ENCODE measurements at places on chromosomes 16 and 17. TPM values are rescaled to one million over a fixed set of nuclear protein-coding genes. Genes with fewer than 3 reads are reported as not detected.

- peak; percentile 80 for DNase-seq
Observed at GRCh38 chr17:80219013-80219762, 945 bp downstream of the SGSH start.

DNA sequence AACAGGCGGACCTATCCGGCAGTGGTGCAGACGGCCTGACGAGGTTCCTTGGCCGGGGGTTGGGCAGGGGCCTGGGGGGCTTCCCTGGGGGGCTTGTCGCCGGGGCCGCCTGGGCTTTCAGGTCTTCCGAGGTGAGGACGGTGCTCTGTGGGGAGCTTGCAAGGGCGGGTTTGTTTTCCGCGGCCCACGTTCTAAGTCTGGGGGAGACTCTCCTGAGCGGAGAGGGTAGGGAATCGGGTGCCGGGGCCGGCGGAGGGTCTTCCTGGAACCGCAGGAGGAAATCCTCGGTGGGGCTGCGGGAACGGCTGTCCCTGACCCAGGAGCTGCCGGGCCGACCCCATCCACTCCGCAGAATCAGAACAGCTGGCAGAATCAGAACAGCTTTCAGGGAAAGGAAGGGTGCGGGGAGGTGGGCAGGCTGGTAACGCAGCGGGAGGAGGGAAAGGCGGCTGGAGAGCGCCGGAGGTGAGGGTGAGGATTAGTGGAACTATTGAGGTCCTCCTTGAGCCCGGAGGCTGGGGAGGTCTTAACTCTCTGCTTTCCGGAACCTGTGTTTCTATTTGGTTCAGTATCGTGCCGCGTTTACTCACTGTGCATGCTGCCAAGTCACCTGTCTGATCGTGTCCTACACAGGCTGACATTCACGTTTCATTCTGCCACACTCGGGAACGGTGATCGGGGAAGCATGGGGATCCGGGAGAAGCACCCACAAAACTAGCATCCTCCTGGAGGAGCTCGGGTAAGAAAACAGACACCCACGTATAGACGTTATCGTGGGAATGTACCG is 28.9 kb downstream of the CPSF4L start:
- DNase-seq: peak; percentile 23

- DNase-seq: no peak
Observed at GRCh38 chr17:77049440-77049839, 91.3 kb upstream of the SEC14L1 start.

DNA sequence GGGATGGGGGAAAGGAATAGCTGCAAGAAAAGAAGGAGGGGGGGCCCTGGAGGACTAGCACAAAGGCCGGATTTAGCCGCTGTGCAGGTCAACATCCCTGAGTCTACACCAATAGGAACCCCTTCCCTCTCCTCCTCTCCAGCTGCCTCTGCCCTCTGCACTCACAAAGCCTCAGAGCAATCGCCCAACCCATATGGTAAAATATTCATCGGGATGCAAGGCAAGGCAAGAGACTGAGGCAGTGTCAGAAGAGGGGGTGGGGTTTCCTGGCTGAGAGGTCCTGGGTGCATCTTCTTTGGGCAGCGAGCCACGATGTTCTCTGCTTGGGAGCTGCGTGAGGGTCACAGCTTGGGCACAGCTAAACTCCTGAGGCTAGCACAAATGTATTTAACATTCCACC is 115.5 kb upstream of the NLRP1 start:
- DNase-seq: no peak

DNA sequence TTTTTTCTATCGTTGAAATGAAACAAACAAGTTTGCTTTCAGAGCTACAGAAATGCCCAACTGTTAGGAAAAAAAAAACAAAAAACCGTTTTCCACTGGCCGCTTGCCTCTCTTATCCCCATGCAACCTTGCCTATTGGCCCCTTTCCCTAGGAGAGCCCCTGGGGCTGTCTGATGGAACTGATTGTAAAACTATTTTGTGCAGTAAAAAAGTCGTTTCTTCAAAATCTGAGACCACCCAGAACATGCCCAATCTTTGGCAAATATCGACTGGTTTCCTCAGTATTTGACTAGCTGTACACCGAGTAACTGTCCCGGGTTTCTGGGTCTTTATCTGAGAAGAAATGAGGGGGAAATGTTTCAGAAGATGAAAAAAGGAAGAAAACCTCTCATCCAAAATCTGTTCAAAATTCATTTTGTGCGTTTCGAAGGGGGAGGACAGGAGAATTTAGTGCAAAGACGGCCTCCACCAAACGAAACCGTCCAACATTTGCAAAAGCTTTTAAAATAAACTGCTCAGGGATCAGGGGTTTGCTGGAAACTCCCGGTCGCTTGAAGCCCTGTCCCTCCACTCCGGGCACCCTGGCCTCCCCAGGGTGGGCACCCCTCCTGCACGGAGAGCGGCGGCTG is 1.1 kb upstream of the GNAO1 start:
- DNase-seq: no peak

GRCh38 chr17:83062818-83063671 is 16.4 kb upstream of the METRNL start:
- DNase-seq: no peak

GRCh38 chr16:3677994-3678393 is 23.5 kb downstream of the DNASE1 start:
- no peak for DNase-seq

- DNase-seq: no peak
Observed at GRCh38 chr16:89915303-89916232, 3.1 kb upstream of the MC1R start.

- DNase-seq: no peak
Observed at GRCh38 chr17:21044971-21045370, 2.2 kb upstream of the USP22 start.

DNA sequence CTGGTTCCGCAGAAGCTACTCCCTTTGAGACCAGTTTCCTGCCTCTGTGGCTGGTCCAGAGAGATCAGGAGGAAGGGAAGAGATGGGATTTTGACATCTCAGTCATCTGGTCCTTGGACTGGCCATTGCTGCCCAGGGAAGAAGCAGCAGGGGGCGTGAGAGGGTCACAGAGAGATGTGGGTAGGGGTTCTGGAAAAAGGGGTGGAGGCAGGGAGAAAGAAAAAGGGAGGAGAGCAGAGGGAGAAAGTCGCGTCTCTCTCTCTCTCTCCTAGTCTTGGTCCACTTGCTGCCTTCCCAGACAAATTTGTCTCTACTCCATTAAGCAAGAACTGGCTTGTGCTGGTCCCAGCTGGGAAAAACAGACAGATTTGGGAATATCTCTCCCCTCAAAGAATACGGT is 4.4 kb downstream of the SHBG start:
- DNase-seq: peak; percentile 41

GRCh38 chr16:83995754-83996153 is 27.7 kb downstream of the NECAB2 start:
- peak; percentile 10 for DNase-seq

- DNase-seq: peak; percentile 12
Observed at GRCh38 chr17:2087597-2088211, 32.8 kb downstream of the HIC1 start.

GRCh38 chr17:19650826-19651225 is 2.3 kb downstream of the ALDH3A2 start:
- peak; percentile 59 for DNase-seq

DNA sequence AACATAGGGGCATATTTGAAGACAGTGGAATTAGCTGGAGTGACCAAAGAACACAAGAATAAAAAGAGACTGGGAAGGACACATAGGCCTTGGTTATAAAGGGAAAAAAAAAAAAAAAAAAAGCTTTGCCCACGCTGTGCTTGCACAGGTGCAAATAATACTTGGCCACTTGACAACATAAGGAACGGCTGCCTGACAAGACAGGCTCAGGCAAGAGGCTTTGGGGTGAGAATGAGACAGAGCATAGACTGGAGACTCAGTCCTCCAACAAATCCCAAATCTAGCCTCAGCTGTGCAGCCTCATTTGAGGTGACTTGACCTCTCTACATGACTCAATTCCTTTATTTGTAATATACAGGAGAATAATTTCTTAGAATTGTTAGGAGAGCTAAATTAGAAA is 332.8 kb upstream of the DYNLRB2 start:
- DNase-seq: no peak

- no peak for DNase-seq
Observed at GRCh38 chr17:69452664-69453260, 38.3 kb downstream of the MAP2K6 start.

DNA sequence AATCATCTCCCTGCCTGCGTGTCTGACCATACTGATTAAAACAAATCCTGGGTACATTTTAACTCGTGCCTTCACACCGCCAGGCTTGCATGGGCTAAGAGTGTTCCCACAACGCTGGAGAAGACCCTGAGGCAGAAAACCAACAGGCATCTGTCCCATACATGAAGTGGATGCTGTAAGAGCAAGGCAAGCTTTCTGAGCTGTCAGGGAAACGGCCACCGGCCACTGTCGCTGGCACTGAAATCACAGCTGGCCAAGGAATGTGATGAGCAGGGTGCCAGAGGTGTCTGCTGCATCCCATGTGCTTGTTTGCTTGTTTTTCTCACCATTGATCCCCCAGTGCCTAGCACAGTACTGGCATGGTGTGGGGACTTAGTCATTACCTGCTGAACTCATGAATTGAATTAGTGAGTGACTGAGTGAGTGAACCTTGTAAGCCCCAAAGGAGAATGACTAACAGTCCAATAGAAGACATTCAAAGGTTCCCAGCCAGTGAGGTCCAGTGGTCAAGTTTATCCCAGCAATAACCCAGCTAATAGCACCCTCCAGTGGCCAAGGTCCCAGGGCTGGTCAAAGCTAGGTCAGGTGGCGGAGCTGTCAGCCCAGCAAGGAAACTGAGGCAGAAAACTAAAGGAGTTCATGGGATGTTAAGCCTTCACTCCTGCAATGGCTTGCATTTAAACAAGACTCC is 92.7 kb upstream of the CDH5 start:
- DNase-seq: peak; percentile 54

The CACNG1 gene
- polyA plus RNA-seq: not detected

The TM4SF5 gene
- polyA plus RNA-seq: not detected

The NDRG4 gene
- 23.5 TPM for polyA plus RNA-seq

The ADAP2 gene
- polyA plus RNA-seq: 1.2 TPM

The HLF gene
- polyA plus RNA-seq: not detected

The CTRB1 gene
- polyA plus RNA-seq: not detected

The PLEKHH3 gene
- 10.5 TPM for polyA plus RNA-seq

Measured in IMR-90 (cell line).